ENCODE measurements at places on chromosomes 4 and X.

- DNase-seq, result no peak
These were observed 1119.2 kb upstream of the INTU start for GRCh38 chr4:126513596-126513995.

DNA sequence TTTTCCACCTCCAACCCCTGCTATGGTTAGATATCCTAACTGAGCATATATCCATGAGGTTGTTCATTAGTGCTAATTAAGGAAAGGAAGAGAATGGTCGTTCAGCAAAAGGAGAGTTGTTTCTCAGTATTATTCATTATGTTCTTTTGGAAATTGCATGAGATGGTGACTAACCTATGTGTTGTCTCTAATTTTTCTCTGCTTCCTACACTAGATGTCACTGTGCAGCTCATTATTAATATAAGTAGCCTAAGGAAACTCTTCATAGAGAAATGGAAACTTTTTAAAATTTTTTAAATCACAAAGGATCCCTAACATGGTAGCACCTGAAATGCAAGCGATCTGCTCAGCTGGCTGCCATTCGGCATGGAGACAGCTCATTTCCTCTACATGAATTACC, 67.7 kb upstream of the FAM9A start:
- no peak for DNase-seq

- no peak for DNase-seq
These were observed 2.9 kb upstream of the PPP4R3C start for GRCh38 chrX:27466051-27466450.

DNA sequence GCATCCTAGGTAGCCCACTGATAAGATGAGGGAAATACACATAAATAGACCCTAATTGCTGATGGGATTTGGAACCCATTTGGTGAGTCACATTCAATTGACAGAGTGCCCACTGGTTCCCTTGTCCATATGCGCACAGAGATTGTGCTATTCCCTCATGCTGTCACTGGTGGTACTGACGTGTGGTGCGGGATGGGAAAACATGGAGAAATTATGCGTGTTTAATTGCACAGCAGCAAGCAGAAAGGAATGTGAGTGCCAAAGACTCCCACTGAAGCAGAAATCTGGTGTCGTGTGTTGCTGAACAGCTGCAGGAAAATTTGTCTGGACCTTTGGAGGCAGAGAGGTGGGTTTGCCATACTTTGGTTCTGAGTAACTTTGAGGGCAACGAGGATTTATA, 92.2 kb downstream of the NHSL2 start:
- DNase-seq, result no peak

GRCh38 chr4:119722670-119723069, 94.1 kb upstream of the PDE5A start:
- no peak for DNase-seq

DNA sequence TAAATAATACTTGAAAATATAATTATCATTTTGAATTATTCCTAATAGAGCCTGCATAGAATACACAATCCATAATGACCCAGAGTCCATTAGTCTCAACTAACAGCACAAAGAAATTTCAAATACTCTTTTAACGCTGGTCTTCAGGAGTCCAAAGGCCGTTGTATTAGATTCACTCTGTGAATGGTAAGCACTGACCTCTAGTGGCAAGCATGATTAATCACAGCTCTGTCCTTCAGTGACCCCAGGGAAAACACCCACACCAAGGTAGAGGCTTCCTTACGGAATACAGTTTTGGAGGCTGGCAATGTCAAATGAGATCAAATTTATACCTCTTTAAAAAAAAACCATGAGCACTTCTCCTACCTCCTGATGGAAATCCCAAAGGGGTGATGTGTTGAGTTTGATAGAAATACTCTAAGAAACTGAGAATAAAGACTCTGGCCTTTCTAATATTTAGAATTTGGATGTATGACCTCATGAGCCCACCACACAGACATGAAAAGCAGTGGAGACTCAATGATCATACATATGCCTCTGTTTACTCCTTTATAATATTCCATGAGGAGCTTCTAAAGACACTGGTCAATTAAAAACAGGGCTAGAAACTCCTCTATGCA, 147.2 kb upstream of the DKK2 start:
- peak; percentile 53 for DNase-seq

- DNase-seq, result no peak
These were observed 1441.5 kb upstream of the IGFBP7 start for GRCh38 chr4:58551676-58552075.

All from activated CD4-positive, alpha-beta T cell treated with anti-CD3 and anti-CD28 coated beads, Interleukin-2, Interleukin-4, amounts not matched to agents 100 ng/mL and 50 ng/mL, durations not matched to agents 16 hours and 8 hours (primary cell).